Femur (tissue), 1 donor: ENCODE measurements at places on chromosomes 11 and 22.

DNA sequence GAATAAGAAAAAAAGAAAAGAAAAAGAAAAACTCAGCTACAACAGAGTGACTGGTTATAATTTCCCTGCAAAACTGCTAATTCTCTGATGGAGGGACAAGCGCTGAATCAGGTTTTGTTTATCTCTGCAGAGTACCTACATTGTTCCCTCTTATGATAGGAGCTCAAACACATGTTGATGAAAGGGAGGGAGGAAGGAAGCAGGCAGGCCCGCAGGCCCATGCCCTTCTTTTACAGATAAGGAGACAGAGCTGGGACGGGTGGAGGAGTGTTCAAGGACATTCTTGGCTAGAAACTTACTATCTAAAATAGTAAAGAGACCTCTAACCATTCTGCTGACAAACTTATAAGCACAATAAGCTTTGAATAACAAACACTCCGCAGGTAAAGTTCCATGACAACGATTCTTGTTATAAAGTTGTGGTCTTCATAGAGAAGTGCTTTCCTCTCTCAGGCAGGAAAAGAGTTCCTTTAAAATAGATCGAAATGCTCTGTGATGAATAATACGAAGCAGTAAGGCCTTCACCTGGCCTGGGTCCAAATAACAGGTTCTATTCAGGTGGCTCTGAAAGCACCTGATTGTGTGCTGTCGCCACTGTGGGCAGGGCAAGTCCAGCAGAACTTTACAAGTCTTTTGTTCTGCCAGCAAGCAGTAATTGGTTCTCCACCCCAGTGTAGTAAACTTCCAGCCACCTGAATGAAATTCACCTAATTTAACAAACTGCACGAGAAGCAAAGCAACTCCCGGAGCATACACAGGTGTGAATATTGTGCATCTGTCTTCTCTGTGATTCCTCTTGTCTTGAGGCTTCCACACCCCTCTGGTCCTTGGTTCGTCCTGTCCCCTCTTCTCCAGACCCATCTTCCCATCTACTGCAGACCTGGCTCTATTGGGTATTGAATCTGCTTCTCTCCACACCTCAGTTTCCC, 15.3 kb upstream of the MICAL2 start:
- no peak for DNase-seq

DNA sequence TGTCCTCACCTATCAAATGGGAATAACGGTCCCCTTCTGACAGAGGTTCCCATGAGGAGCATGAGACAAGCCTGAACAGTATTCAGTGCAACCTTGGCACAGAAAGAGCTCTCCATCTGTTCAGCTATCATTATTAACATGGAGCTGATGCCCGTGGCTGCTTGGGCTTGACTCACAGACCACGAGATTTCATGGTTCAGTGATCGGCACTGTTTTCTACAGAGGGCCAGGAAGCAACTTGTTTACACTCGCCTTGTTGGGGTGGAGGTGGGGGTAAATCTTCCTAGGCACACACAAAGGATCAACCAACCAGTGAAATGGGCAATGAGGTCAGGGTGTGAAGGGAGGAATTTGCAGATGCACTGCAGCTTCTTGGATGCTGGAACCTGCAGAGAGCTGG, 88.2 kb downstream of the CWC15 start:
- no peak for DNase-seq

GRCh38 chr11:134513585-134514120, 101.6 kb upstream of the B3GAT1 start:
- peak; percentile 4 for DNase-seq

DNA sequence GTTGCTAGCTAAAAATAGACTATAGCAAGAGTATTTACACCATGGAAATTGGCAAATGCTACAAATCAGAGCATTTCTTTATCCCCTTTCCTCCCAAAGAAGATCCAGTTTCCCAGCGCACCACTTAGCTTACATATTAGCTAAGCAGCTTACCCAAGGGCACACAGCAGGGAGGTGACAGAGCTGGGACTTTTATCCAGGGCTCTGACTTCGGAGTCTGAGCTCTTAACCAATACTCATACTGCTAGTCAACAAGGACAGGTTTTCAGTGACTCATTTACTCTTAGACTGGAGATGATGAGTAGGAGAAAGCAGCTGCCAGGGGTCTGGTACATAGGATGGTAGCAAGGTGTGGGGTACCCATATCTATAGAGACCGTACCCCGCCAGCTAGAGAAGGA, 38.4 kb downstream of the NAV2 start:
- no peak for DNase-seq
